ENCODE measurements at places on chromosomes 2 and 18.

DNA sequence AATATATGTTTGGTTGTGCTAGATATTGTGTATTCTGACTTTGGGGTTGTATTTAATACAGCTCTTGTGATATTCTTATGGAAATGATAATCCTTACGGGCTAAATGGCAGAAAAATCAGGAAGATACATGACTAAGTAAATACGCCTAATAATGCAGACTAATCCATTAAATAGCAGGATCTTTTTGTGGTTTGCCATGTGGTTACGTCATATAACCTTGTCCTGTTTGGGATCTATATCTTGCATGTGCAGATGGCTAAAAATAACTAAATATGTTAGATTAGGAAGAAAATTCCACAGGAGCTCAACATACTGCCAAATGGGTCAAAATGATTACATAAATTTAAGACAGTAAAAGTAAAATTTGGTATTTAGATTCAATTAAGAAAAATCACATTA lies 83.0 kb downstream of the NEB start:
- DNase-seq: no peak

DNA sequence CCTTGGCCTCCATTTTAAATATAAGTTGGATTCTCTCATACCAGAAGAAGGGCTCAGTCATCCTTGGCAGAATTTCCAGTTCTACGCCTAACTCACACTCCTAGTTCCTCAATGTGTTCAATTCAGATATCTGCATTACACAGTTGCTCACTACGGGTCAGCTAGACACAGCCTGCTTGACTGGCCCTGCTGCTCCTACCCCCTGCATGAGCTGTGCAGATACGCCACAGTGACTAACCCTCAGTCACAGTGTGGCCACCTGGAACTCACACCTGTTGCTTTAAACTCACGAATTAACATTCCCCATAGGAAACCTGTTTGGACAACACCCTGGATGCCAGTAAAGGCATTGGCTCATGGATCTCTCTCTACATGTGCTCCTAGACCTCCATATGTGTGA lies 429.6 kb downstream of the NCKAP5 start:
- DNase-seq: no peak

GRCh38 chr2:188430705-188431104 lies 139.0 kb downstream of the GULP1 start:
- DNase-seq: no peak

DNA sequence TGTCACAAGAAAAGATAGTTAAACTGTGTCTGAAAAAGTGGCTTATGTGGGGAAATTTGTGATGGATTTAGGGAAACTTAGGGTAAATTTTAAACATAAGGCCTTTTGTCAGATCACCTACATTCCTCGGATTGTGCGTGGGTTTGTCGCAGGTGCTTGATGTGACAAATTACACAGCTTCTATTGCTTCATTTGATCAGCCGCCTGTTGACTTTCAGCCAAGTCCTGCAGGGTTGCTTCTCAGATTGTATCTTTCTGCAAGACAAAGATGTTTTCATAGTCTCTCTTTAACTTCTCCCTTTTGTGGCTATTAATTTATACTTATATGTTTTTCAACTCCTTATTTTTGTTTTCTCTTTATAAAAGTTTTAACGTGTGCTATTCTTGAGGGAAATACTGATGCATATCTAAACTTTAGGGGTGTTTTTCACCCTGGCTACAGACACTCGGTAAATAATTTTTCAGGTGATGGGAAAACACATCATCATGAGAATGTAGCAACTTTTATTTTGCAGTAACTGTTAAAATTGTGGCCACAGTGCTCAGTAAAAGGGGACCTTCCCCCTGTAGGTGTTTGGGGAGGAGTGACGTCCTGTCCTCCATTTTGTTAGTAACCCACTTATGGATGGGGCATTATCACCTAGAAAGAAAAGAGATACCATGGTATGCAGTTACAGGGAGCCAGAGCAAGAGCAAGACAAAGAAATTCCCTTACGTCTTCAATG lies 31.4 kb downstream of the GALM start:
- DNase-seq: peak; percentile 63

DNA sequence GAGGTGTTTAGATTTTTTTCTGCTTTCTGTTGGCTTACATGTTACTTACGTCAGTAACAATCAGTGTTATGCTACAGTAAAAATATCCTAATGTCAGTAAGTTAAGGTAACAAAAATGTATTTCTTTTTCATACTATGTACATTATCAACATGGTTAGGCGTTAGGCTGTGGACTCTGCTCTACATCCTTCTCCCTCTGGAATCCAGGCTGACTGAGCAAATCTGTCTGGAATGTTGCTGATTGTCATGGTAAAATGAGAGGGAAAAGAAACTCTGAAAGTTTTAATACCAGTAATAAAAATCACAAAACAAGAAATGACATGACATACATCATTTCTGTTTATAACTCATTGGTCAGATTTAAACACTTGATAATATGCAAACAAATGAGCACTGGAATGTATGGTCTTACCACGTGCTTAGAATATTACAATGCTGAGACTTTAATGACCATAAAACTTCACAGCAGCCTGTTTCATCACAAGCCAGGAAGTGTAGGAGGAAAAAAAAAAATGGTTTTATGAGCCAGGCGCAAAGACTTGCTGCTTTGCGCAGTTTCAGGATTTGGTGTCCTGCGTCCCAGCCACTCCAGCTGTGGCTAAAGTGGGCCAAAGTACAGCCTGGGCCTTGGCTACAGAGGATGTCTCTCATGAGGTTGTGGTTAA lies 252.4 kb downstream of the FSIP2 start:
- no peak for DNase-seq

GRCh38 chr2:143321994-143322393 lies 192.8 kb downstream of the ARHGAP15 start:
- DNase-seq: no peak

DNA sequence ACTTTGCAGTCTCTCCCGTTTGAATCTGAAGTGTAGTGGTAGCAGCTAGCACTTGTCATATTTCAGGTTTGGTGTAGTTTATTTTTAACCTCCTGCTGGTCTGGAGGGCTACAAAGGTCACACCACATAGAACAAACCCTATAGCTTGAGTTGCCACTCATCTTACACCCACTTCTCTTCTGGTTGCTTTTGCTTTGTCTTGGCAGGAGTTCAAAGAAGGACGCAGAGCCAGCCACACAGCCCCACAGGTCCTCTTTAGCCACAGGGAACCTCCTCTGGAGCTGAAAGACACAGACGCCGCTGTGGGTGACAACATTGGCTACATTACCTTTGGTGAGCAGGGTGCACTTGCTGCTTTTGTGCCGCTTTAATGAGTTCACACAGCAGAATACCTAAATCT lies 15.6 kb upstream of the GPBAR1 start:
- DNase-seq: no peak

Measured in pancreas (tissue), 10 donors.